ENCODE measurements at places on chromosomes 12 and 14.

DNA sequence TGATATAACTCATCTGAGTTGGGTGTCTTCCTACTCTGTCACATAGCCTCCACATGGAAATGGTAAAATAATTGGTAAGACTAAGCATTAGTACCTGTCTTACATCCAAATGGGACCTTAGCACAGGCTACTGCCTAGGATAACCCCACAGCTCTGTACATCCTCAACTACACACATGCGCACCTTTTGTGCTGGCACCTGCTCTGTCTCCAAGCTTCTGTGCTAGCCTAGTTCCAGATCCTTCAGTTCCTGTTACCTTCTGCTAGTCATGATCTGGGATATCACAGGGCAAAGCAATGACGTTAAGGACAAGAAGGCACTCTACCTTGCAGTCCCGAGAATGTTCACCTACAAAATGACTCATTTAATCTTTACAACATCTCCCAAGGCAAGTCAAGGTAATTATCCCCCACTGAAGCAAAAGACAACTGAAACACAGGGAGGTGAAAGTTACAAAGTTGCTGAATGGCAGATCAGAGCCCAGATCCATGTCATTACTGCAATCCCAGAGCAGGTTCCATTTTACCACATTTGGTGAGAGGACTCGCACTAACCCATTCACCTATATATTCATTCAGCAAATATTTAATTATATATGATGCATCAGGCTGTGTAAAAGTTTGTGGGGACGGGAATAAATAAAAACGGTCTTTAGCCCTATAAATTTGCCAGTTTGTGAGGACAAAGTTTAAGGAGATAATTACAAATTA, 61.7 kb downstream of the PPM1H start:
- no peak for DNase-seq

GRCh38 chr12:79547735-79548609, 142.8 kb downstream of the PAWR start:
- DNase-seq = peak; percentile 85

DNA sequence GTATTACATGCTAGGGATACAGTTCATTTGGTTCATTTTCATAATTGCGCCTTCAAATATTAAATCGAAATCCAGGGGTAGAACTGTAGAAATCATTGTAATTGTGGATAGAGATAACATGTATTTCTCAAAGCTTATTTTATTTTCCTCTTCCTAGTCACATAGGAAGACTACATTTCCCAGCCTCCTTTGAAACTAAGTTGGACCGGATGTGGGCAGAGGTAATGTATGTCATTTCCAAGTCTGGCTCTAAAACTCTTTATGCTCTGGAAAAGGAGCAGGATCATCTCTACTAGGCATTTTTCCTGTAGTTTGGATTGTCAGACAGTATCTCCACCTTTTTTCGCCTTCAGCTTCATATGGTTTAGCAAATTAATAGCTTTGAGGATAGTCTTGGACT, 70.1 kb upstream of the CRY1 start:
- no peak for DNase-seq

GRCh38 chr12:104219361-104219892, 3.8 kb downstream of the TXNRD1 start:
- no peak for DNase-seq

DNA sequence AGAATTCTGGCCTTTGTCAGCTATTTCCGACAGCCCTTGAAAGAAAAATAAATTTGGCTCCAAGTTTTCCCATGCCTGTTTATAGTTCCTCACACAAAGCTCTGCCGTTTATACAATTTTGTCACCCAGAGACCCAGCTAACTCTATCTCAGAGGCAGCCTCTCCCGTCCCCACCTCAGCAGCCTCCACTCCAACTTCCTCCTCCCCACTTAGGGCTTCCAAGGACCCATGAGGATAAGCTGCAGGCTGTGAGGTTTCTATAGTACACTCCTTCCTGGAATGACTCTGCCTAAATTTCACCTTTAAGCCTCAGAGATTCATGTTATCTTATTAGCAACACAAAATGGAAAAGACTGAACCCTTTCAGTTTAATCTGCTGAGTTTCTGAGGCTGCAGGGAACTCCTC, 71.8 kb downstream of the TTC9 start:
- DNase-seq = peak; percentile 44

DNA sequence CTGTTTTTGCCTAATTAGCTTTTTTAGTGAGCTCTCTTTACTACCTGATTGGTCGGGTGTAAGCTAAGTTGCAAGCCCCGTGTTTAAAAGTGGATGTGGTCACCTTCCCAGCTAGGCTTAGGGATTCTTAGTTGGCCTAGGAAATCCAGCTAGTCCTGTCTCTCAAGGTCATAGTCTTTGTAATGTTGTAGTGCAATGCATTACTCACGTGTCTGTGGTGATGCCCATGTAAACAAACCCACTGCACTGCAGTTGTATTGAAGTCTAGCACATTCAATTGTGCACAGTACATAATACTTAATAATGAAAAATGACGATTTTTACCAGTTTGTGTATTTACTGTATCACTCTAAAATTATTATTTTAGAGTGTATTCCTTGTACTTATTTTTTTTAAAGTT, 335.5 kb downstream of the NUAK1 start:
- no peak for DNase-seq

DNA sequence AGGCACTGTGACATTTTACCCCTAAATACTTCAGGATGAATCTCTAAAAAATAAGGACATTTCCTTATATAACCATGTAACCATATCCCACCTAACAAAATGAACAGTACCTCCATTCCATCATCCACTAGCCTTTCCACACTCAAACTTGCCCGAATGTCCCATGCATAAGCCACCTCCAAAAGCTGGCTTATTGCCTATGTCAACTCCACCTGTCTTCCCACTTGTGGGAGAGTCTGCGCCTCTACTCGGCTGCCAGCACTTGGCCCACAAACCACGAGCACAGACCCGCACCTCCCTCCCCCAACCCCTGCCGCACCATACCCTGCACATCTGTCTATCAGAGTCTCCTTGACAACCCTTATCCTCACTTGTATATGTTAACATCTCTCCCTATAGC, 165.8 kb downstream of the CALM1 start:
- DNase-seq = no peak

DNA sequence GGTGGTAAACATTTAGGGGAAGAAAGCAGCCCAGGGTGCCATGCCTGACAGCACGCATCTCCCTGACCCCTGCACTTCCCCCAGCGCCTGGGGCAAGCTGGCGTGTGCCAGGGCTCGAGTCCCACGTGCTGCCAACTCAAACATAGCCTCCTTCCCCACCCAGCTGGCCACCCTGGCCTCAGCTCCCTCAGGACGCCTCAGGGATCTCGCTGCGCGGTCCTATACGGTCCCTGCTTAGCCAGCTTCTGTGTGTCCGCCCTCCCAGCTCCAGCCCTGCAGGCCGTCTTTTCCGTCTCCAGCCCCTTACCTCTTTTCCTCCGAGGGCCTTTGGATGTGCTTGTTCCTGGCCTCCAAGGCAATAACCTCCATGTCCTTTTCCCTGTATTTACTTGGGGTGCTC, 71.0 kb downstream of the TESC start:
- DNase-seq = no peak

DNA sequence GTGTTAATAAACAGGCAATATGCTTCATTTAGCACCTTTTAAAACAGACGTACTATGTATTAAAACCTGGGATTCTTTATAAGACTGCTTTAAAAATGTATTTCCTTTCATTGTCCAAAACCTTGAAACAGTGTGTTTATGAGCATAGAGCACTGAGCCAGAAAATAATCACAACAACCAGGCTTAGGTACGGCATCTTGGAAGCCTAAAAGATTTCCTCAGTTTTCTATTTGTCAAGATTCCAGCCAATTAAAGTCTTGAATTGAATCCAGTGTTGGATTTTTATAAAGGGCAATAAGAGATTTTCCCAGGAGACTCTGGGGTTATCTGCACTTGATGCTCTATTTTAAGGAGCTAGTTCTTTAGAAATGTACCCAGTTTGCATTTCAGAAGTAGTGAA, 80.3 kb downstream of the GRIP1 start:
- DNase-seq = no peak

GRCh38 chr12:96986883-96987523, 79.9 kb downstream of the NEDD1 start:
- peak; percentile 78 for DNase-seq

- no peak for DNase-seq
These were observed 51.7 kb downstream of the SLC25A47 start for GRCh38 chr14:100374876-100375265.

Measured in GM23338 (cell line).